Left ventricle myocardium superior (tissue), 1 donor: ENCODE measurements at places on chromosomes 11 and 22. TPM values are rescaled to one million over a fixed set of nuclear protein-coding genes. Genes with fewer than 3 reads are reported as not detected.

OR51B2 gene
- not detected for total RNA-seq

RAB36 gene
- 0.74 TPM for total RNA-seq

CLCF1 gene
- total RNA-seq = 0.89 TPM

OR51B4 gene
- total RNA-seq = not detected

- DNase-seq = no peak
These were observed 35.4 kb downstream of the PKNOX2 start for GRCh38 chr11:125199915-125200314.

DNA sequence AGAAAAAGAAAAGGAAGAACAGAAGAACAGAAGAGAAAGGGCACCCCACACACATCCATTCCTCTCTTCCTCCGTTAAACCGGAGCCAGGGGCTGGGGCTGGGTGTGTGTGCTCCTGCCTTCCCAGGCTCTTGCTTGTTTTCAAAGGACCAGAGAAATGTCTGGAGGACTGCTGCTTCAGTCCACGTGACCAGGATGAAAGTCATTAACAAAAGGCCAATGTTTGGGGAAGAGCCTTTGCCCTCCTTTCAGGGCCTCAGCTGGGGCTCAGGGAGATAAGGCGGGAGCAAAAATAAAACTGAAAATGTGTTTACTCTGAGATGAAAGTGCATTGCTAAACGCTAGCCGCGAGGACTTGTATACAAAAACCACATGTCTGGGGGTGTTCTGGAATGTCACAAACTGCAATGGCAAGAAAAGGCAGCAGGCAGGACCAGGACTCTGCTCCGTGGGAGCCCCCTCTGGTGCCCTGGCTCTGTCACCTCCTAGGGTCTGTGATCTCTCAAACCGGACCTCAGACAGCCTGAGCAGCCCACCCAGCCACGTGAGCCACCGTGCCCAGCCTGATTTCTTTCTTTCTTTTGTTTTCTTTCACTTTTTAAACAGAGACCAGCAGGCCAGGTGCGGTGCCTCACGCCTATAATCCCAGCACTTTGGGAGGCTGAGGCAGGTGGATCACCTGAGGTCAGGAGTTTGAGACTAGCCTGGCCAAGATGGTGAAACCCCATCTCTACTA, 31.6 kb upstream of the MYH9 start:
- peak; percentile 43 for DNase-seq

- no peak for DNase-seq
These were observed 114.8 kb upstream of the FIBIN start for GRCh38 chr11:26878959-26879581.

- DNase-seq = peak; percentile 62
These were observed 57.7 kb downstream of the BMAL1 start for GRCh38 chr11:13335319-13335718.

DNA sequence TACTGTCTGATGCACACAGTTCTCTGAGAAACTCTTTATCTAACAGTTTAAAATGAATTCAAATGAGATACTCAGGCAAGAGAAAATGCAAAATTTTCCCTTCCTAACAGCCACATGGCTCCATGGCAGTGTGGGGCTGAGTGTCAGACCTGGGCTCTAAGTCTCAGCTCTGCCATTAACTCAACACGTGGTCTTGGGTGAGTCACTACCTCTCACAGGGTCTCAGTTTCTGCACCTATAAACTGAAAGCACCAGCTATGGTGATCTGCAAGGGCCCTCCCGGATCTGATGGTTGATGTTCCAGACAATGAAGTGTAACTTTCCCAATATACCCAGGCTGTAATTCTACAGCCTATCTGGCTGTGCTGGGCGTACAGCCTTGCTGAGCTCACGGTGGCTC, 70.5 kb downstream of the KCNC1 start:
- DNase-seq = no peak

DNA sequence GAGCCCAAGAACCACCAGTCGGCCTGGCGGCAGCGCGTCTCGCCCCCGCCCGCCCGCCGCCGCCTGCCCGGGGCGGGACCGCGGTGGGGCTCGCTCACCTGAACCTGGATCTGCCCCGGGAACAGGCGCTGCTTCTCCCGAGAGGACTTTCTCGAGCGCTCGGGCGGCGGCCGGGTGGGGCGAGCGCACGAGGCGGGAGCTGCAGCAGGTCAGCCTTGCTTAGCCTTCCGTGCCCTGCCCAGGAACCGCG, 133 bp downstream of the MYH9 start:
- DNase-seq = no peak

- DNase-seq = no peak
These were observed 18.1 kb upstream of the RFPL2 start for GRCh38 chr22:32222991-32223390.

DNA sequence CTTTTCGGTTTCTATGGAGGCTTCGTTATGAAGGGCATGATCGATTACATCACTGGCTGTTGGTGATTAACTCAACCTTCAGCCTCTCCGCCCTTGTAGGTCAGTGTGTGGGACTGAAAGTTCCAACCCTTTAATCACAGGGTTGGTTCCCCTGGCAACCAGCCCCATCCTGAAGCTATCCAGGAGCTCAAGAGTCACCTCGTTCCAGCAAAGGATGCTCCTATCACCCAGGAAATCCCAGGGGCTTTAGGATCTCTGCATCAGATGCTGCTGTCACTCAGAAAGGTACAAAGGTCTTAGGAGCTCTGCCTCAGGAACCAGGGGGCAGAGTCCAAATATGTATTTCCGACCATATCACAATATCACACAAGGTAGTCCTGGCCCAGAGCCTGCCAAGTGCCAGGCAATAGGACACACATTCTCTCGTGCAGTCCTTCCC, 123.5 kb upstream of the PARVA start:
- no peak for DNase-seq

DNA sequence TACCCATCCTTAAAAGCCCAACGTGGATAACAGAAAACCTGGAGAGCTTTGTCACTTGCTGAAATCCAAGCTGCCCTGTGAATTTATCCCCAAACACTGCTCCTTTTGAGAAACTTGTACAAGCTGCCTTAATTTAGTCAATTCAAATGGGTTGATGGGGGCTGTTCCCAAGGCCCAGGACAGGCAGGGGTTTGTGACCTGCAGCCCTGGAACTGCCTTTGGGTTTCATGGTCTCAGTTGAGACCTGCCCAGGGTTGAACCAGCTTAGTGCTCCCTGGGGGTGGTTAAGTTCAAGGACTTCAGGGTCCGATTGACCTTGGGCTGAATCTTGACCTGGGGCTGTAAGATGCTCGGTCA, 112.1 kb upstream of the OR4B1 start:
- no peak for DNase-seq
